Stimulated activated CD4-positive, alpha-beta T cell treated with anti-CD3 and anti-CD28 coated beads, Interleukin-12 subunit alpha, Interleukin-12 subunit beta, amount 100 ng/mL, for 24 hours (primary cell): ENCODE measurements at places on chromosomes 16 and 17.

DNA sequence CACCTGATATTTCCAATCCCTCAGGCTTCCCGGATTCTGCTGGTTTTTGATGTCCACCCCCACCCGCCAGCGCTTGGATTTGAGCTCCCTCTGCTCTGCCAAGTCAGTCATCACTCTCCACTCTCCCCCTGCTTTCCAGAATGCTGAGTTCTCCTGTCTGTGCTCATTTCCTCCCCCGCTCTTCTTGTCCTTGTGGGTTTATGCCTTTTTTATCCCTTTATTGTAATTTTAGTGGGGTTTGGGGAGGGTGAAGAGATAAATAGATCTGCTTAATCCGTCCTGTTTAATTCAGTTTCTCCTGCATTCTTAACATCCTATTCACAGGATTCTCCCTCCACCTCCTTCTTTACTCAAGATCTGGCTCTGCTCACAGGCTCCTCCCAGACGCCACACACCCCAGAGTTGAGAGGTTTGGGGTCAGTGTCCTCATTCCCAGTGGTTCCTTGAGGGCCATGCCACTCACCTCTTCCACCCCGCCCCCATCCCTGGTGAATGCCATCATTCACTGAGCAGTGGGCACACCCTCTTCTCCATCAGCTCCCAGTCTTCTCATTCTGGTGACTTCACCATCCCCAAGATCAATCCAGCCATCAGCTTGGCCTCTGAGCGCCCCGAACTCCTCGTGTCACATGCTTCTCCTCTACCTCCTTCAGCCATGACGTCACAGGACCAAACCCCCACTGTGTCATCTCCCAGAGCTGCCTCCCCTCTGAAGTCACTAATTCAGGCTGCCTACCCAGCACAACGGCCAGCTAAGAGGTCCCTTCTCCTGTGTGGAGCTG is 15.1 kb upstream of the GUCY2D start:
- no peak for DNase-seq

- DNase-seq = no peak
Observed at GRCh38 chr17:49012769-49013255, 15.6 kb downstream of the IGF2BP1 start.

DNA sequence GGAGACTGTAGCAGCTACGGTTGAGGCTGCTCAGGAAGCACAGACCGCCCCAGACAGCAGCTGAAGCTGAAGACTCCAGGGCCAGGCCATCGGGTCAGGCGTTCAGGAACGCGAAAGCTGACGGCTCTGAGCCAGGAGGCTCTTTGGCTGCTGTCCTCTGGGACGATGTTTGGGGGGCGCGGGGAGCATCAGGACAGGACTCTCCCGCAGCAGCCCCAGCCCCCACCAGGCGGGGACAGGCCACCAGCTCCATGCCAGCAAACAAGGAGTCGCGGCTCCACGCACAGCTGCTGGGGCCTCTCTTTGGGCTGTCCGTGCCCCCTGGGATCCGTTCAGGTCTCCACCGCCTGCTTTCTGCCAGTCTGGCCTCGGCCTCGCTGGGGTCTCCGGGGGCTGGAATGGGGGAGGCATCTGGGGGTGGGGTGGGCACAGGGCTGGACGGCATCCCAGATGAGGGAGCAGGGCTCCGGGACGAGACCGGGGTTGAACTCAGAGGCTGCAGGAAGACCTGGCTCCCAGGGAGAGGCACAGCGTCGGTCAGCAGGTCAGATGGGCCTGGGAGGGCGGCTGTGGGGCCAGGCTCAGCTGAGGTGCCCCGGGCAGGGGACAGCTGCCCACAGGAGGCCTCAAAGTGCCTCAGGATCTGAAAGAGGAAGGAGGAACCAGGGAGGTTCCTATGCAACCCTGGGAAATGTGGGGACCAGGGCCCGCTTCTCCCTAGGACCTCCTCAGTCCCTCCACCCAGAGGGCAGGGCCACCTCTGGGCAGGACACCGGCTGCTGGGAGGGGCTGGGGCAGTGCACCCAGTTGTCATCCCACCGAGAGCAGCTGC is 6.3 kb upstream of the CEP131 start:
- no peak for DNase-seq

GRCh38 chr17:73342050-73342522 is 30.3 kb upstream of the CDC42EP4 start:
- DNase-seq = no peak

GRCh38 chr16:4882000-4882632 is 34.8 kb downstream of the UBN1 start:
- no peak for DNase-seq

GRCh38 chr17:75814900-75815373 is 29.3 kb downstream of the UNC13D start:
- no peak for DNase-seq

- no peak for DNase-seq
Observed at GRCh38 chr17:51813140-51813783, 345.3 kb downstream of the CA10 start.

DNA sequence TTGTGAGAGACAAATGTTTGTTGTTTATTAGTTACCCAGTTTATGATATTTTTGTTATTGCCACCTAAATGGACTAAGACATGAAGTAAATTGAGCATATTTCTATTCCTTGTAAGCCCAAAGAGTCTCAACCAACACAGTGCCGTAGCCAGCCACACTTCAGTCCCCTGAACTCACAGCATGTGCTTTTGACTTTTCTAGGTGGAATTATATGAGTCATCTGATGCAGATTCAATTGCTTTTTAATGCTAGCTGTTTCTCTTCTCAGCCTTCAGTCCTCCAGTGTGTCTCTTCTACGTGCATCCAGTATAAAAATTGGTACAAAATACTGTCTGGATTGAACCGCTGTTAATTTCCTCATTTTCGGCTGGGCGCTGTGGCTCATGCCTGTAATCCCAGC is 39.0 kb downstream of the IQCK start:
- no peak for DNase-seq

DNA sequence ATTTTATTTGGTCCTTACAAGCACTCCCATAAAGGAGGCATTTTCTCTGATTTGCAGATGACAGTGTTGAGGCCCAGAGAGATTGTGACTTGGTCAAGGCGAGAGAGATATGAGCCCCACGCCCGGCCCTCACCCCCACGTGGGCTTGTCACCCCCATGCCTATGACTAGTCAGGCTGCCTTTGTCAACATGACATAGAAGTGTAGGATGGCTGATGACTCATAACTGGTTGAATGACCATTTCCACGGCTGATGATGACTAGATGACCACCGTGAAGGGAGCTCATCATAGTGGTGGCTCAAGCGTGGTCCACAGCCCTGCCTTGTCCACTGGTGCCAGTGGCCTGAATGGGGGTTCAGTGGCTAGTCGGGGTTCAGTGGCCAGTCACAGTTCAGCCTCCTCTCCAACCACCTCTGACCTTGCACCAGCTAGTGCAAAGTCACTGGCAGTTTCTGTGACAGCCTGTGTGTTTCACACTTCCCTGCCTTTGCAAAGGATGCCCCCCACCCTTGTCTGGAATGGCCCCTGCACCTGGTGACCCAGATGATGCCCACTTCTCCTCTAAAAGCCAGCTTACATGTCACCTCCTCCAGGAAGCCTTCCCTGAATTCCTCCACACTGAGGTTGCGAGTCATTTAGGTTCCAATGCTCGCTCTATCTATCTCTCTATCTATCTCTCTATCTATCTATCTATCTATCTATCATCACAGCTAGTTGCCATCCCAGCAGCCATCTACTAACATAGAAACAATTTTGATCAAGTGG is 3.8 kb upstream of the WSCD1 start:
- no peak for DNase-seq

GRCh38 chr17:45143767-45144198 is 4.5 kb upstream of the HEXIM1 start:
- no peak for DNase-seq

- DNase-seq = no peak
Observed at GRCh38 chr17:49845321-49845720, 2.5 kb downstream of the TAC4 start.

DNA sequence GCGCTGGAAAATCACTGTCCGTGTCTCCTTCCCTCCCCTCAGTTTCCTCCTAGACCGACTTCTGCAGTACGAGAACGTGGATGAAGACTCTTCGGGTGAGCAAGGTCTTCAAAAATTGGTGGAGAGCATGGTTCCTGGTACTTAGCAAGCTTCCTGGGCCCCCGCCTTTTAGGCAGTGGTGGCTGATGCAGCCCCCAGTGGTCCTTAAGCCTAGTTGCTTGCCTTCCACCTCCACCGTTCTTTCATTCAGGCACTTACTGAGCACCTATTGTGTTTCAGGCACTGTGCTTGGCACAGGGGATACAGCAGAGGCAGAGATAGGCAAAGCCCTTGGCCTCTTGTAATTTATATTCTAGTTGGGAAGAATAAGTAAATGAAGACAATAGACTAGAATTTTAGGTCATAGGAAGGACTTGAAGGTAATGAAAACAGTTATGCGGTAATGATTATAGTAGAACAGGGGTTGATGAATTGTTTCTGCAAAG is 767 bp downstream of the INO80E start:
- no peak for DNase-seq

- DNase-seq = no peak
Observed at GRCh38 chr17:58279736-58280479, 827 bp downstream of the MPO start.

GRCh38 chr16:84334058-84334457 is 34.3 kb upstream of the ATP2C2 start:
- DNase-seq = no peak

DNA sequence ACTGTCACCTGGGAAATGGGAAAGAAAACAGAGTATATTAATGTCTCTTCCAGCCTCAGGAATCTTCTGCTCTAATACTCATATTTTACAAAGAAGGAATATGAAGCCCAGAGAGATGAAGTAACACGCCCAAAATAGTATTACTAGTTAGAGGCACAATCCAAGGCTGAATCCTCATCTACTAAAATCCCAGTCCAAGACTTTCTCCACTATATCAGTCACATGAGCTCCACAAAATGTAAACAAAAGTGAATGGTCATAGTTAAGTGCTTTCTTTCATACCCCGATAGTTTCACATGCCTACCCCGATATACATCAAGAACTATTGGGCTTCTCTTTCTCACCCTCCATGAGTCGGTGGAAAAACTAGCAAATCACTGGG is 965 bp downstream of the INTS2 start:
- no peak for DNase-seq

DNA sequence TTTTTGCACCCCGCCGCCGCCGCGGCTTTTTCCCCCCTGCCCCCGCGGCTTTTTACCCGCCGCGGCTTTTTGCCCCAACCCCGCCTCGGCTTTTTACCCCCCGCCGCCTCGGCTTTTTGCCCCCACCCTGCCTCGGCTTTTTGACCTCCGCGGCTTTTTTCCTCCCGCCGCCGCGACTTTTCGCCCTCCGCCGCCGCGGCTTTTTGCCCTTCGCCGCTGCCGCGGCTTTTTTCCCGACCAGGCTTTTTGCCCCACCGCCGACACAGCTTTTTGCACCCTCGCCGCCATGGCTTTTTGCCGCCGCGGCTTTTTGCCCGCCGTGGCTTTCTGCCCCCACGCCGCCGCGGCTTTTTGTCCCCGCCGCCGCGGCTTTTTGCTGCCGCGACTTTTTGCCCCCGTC is 137.0 kb upstream of the TP53TG3D start:
- DNase-seq = no peak

DNA sequence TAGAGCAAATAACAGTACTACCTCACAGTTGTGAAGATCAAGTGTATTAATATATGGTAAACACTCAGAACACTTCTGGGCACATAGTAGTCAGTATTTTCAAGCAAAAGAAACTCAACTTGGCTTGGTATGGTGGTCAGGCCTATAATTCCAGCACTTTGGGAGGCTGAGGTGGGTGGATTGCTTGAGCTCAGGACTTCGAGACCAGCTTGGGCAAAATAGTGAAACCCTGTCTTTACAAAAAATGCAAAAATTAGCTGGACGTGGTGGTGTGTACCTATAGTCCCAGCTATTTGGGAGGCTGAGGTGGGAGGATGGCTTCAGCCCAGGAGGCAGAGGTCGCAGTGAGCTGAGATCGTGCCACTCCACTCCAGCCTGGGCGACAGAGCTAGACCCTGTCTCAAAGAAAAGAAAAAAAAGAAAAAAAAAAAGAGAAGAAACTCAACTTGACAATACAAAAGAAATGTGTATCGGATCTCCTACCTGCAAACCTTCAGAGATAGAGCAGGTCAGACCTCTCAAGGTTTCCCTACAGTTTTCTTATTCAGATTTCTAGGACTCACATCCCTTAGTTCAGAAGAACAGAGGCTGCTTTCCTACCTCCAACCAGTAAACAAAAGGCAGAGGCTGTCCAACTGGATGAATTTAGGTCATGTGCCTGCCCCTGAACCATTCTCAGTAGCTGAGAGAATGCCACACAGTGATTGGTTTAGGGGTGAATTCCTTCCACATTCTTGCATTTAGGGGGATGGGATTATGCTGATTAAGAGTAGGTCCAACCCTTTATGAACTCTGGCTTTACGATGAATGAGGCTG is 1.7 kb upstream of the KPNA2 start:
- no peak for DNase-seq

DNA sequence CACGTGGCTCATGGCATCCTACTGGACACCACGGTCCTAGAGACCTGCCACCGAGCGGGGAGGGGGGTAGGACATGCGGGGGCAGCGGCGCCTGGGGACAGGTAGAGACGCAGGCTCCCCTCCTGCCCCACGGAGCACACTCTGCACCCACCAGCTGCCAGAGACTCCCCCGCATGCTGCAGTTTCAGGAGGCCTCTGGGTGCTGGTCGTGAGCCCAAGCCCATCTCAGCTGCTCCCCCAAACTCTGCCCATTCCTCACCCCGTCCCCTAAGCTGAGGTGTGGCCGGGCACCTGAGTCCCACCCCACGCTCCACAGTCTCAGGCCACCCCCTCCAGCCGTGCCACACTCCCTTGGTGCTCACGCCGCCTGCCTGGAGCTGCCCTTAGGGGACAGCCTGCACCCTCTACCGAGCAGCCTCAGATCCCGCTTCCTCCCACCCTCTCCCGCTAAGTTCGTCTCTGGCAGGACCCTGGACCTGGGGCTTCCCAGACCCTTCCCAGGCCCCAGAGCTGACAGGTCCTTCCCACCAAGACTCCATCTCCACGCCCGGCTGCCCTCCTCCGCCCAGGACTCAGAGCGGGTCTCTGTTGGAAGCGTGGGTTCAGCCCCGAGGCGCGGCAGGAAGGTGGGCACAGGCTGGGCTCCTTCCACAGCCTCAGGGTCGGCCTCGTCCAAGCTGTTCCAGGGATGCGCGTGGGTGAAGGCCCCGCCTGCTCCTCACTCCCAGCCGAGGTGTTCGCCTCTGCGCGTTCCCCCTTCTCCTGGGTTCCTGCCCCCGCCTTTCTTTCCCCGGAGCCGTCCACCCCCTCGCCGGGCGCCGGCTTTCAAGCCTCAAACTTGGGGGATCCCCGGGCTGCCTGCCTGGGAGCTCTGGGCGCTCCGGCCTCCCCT is 1.3 kb downstream of the RAB40B start:
- no peak for DNase-seq

- DNase-seq = no peak
Observed at GRCh38 chr17:3809135-3809534, 8.1 kb upstream of the ITGAE start.

GRCh38 chr17:40311575-40311974 is 2.6 kb downstream of the RARA start:
- no peak for DNase-seq

DNA sequence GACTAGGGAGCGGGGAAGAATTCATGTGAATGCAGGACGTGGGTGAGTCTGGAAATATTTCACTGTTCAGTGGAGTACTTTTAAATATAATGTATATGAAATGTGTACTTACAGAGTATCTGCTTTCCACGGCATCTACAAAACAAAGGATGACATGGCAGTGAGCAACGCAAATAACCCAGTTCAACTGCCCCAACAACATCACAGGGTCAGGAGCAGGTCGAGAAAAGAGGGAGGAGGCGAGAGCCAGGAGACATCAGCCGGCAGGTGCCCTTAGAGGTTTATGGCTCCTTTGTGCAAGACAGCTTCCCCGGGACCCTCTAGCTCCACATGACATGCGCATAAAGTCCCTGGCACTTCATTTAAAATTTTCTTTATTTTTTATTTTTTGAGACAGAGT is 61.1 kb downstream of the PECAM1 start:
- DNase-seq = no peak

GRCh38 chr16:50801036-50801435 is 59.1 kb downstream of the CYLD start:
- DNase-seq = no peak
